Progenitor cell of endocrine pancreas (in vitro differentiated cells): ENCODE measurements at places on chromosomes 3 and 15.

DNA sequence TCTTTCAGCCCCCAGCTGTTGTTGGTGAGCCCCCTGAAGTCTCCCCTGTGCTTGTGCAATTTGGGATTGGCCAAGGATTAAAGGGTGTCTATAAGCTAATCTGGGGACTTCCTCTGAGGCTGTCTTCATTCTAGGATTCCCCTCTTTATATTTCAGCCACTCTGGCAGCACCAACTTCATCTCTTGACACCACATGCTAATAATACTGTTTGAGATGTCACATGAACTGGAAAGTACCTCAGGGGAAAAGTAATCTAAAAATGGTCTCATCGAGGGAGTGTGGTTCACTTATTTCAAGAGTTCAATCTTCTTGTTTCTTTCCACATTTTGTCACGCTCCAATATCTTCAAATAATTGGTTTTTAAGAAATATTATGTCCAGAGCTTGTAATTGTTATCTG lies 279.2 kb upstream of the TMC3 start:
- no peak for DNase-seq

GRCh38 chr15:63752979-63753378 lies 80.8 kb downstream of the HERC1 start:
- DNase-seq = no peak

- no peak for DNase-seq
Measured at GRCh38 chr15:92643849-92644815, 11.4 kb downstream of the FAM174B start.

- DNase-seq = no peak
Measured at GRCh38 chr15:98898122-98898521, 109.5 kb downstream of the PGPEP1L start.

DNA sequence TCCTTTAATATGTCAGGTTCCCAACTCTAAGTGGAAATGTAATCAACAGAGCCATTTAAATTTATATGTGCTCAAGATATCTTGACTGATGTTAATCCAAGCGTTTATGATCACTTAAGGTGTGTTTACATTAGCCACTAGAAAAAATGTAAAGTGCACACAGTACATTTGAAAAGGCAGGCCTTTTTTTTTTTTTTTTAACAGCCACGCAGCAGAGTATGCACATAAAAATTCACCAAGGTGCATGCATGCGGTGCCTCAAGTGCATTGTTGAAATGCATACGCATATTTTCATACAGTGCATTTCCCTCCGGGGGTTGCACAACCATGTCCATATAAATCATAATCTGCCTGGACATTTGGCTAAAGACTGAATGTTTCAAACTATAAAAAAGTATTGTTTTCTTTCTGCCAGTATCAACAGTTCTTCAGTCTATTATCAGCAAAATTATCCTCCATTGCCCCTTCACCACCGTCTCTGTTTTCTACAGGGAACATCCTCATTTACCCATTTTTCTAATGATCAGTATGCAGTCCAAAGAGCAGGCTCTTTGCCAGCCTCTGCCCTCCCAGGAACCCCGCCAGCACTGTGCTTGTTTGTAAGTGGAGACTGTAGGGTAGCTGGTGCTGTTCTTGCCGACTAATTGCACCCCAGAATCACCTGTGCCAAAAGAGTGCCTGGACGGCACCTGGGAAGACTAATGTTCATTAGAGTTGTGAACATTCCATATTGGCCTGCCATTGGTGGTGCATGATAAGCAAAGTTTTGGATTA lies 611.2 kb upstream of the CFAP20DC start:
- DNase-seq = no peak

DNA sequence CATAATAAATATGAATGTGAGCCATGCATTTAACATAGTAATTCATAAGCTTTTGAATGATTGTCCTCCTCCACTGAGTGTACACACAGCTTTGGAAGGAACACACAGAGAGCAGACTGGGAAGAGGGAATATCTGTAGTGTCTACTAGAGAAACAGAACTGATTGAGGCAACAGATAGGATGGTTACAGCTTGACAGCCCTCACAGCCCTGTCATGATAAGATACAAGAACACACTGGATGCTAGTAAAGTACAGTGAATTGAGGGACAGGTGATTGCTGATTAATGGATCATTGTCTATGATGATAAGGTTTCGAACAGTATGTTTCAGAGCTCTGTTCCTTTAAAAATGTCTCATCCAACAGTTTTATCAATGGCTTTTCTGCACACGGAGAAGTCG lies 383.4 kb upstream of the GBE1 start:
- DNase-seq = no peak

- no peak for DNase-seq
Measured at GRCh38 chr3:17038900-17039553, 154.3 kb downstream of the PLCL2 start.
